Left colon (tissue), 2 donors: ENCODE measurements at places on chromosomes 5 and 9. TPM values are rescaled to one million over a fixed set of nuclear protein-coding genes. Genes with fewer than 3 reads are reported as not detected.

Gene TMEM215
- total RNA-seq, result not detected

GRCh38 chr5:115542086-115542485, 2.5 kb downstream of the FEM1C start:
- DNase-seq, result no peak

- DNase-seq, result no peak
Observed at GRCh38 chr9:28270156-28270555, 696.9 kb upstream of the C9orf72 start.

Gene PCDHGB1
- 0.79 TPM for total RNA-seq

GRCh38 chr5:139137697-139138096, 60.5 kb downstream of the SIL1 start:
- no peak for DNase-seq

Gene CBY3
- total RNA-seq, result not detected

DNA sequence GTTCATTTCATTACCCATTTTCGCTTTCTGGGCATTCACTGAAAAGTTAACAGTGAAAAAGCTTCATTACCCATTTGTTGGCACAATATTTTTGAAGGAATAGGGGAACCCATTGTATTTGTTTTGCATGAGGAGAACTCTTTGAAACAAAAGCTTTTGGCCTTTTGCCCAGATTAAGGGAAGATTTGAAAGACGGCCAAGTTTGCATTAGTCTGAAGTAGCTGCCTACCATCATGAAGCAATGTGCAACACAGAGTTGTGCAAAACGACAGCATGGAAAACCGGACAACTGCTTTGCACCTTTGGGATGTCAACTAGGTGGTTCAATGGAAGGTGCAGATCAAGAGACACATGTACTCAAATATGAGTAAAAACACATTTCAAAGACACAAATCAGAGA, 84.9 kb downstream of the TRPM3 start:
- no peak for DNase-seq

DNA sequence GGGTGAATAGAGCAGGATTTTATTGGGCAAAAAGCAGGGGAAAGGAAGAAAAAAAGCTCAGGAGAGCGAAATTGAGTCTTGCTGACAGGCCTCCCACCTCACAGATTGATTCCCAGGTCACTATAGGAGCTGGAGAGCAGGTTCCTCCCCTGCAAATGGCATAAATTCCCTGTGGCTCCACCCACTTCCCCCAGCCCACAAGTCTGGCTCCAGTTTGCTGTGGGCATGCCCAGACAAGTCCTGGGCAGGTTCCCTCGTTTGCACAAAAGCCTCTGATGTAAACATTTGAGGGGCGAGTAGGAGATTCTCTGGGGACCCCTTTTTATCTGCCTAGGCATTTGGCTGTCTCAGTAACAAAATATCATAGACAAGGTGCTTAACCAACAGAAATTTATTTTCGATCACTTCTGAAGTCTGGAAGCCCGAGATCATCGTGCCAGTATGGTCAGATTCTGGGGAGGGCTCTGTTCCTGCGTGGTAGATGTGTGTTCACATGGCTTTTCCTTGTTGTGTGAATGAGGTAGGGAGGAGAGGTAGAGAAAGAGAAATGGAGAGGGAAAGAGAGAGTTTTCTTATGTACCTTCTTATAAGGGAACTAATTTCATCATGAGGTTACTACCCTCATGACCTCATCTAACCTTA, 614.5 kb downstream of the MAT2B start:
- no peak for DNase-seq

GRCh38 chr9:18778846-18779245, 254.2 kb downstream of the SAXO1 start:
- DNase-seq, result no peak

GRCh38 chr5:59660737-59661136, 232.8 kb downstream of the PDE4D start:
- no peak for DNase-seq

Gene KLF4
- total RNA-seq, result 507 TPM

DNA sequence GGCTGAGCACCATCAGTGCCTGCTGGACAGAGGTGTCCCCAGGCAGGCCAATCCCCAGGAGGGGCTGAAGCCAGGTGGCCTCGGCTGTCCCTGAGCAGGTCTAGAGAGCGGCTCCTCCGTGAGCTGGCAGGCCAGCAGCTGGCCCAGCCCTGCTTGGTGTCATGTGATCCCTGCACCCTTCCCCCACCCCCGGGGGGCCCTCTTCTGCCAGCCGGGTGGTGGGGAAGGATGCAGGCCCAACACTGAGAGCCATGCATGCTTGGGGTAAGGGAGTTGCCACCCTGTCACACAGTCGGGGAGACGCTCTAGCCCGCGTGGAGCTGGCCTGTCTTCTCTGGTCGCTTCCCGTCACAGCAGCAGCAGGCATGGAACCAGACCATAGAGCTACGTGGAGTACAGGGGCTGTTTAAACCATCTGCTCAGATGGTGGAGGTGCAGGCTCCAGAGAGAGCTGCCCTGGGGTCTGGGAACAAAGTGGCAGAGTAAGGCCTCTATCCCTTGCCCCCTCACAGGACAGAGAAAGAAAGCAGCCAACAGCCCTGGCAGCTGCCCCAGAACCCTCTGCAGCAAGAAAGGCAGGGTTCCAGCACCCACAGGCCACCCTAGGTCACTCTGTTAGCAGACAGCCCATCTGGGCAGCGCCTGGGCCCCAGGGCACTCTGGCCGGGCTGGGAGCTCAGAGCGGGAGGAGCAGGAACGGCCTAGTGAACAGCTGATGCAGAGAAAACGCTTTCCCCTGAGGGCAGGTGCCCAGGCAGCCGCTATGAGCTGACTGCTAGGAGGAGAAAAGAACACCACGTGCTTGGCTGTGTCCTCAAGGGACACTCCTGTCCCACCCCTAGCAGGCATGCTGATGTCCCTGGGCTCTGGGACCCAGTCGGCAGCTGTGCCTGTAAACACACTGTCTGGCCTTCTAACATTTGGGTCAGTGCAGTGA, 6.8 kb downstream of the RALGDS start:
- DNase-seq, result no peak

DNA sequence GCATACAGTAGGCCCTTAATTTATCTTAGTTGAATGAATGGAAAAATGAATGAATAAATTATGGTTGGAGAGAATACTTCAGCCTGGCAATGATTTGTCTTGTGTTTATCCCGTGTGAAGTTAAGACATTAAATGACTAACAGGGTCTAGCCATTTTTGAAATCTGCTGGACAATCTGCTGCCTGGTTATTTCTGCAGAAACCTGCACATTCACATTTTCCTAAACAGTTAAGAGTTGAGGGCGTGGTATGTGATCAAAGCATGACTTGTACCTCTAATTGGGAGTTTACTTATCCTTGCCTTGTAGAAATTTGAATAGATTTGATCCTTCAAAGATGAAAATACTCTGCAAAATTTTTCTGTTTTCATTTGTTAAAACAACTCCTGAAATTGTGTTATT, 34.6 kb upstream of the NDFIP1 start:
- DNase-seq, result no peak

DNA sequence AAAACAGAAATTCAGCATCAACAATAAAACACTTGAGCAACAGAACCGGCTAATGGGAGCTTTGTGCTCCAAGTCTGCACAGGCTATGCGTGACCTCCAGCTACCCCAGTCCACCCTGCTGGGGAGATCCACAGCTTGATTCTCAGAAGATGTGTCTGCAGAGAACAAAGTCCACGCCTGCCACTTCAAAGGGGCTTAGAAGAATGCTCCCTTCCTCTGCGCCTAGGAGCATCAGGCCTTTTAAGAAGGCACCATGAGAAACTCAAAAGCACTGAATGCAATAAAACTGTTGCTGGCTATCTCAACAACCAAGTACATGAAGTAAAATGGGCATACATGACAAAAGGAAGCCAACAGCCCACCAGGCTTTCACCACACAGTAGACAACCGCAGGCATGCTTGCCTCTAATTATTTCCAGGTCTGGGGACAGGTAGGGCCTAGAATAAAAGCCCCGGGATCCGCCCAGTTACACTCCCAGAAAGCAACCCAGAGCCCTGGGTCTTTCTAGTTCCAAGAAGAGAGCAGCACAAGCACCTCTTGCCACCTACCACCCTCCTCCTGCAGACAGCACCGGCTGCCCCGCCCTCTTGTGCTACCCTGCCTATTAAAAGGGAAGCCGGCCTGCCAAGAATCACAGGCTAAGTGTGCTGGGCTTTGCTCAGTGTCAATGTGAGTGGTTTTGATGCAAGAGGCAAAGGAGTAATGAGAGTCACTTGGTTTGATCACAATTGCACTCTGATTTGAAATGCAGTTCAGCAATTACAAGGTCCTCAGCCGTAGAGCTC, 123.2 kb downstream of the SPOCK1 start:
- no peak for DNase-seq

Gene ARL14EPL
- not detected for total RNA-seq

DNA sequence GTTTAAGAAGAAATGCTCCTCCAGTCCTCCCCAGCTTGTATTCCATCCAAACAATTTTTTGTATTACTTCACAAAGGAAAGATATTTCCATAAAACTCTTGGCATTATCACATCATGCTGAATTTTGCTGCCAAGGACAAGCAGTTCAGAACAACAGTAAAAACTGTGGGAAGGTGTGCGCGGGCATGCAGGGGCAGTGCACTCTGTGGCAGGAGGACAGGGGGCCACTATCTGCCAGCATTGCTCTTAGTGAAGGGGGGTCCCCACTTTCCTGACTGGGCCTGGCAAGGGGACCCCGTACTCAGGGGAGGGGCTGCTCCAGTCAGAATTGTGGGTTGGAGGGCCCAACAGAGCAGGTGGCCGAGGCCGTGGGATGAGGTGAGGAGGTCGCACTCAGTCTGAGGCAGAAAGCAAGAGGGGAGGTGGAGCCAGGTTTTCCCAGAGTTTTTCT, 32.8 kb downstream of the ANGPTL2 start:
- no peak for DNase-seq

- DNase-seq, result no peak
Observed at GRCh38 chr5:126970517-126971017, 59.8 kb downstream of the MARCHF3 start.

DNA sequence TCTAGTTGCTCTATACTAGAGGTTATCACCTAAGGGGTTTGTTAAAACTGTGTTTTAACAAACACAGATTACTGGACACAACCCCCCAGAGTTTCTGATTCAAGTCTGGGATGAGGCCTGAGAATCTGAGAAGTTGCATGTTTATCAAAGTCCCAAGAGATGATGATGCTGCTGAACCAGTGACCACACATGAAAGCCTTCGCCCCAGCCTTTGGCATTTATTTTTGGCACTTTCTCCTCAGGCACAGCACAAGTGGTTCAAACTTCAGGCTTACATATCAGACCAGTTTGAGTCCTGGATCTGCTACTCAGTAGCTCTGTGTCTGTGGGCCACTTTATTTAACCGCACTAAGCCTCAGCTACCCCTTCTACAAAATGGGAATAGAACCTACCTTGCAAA, 407.2 kb upstream of the PIK3R1 start:
- DNase-seq, result no peak

Gene FRMPD1
- not detected for total RNA-seq

Gene SVEP1
- total RNA-seq, result 6.5 TPM

DNA sequence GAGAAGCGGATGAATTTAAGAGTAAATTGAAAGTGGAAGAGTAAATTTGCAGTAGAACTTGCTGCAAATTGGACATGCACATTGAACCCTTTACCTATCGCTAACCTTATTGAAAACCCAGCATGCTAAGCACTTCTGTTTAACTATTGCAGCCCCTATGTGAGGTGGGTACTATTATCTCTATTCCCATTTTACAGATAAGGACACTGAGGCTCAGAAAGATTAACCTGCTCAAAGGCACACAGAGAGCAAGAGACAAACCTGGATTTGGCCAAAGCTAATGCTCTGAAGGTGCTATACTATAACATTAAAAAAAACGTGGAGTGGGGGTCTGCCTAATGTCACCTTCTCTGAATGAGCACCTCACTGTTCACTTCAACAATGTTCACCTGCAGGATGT, 21.0 kb downstream of the SH3RF2 start:
- no peak for DNase-seq

DNA sequence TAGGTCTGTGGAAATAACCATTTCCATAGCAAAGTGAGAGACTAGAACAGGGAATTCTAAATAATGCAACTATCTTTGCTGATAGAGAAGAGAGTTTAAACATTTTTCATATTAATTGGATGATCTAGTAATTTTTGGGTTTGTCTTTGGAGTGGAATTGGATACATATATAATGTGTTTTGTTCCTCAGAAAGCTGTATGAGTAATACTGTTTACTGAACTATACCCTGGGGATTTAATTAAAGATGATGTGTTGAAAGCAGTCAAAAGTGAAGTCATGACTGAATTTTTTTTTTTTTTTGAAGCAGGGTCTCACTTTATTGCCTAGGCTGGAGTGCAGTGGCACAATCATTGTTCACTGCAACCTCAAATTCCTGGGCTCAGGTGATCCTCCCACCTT, 17.9 kb downstream of the FER start:
- DNase-seq, result no peak

DNA sequence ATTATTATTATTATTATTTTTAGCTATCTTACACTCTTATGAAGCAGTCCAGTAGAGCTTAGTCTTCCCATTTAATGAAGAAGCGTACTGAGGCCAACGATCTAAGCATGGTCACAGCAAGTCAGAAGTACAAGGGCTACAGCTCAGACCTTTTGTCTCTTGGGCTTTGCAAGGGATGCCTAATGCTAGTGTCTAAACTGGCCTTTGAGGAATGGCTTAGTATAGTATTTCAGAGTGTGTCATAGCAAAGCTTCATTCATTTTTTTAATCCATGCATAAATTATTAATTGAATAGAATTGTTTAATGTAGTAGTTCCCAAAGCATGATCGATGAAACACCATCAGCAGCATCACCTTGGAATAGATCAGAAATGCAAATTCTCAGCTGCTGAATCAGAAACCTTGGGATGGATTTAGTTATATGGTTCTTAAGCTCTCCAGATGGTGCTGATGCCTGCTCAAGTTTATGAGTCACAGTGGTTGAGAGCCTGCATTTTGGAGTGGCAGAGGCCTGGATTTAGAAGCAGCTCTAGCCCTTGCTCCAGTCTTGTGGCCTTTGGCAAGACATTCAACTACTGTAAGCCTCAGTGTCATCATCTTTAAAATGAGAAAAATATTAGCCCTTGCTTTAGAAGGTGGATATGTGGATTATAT, 6.1 kb downstream of the IL12B start:
- DNase-seq, result no peak

GRCh38 chr9:112545237-112545636, 58.6 kb downstream of the KIAA1958 start:
- no peak for DNase-seq

GRCh38 chr9:108466304-108466703, 389.5 kb downstream of the ACTL7B start:
- DNase-seq, result no peak

- DNase-seq, result no peak
Observed at GRCh38 chr9:18890372-18890771, 142.6 kb downstream of the SAXO1 start.

DNA sequence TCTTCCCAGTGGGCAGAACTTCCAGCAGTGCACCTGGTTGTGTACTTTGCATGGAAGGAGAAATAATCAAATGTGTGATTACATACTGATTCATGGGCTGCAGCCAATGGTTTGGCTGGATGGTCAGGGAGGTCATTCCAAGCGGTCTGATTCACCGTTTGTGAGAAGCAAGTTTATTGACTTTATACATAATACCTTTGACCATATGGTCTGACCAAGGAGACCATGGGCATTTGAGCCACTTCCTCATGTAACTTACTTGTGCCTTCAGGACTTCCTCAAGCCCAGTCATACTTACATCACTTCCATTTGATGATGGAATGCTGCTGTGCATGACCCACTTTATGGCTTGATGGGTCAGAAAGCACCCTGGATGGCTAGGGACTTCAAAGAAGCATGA, 41.1 kb downstream of the DAP start:
- no peak for DNase-seq

GRCh38 chr5:9218358-9218757, 327.5 kb downstream of the SEMA5A start:
- DNase-seq, result no peak

Gene CDKN2A
- 1.8 TPM for total RNA-seq

Gene GOLM1
- total RNA-seq, result 324 TPM

Gene MLANA
- total RNA-seq, result not detected
